ENCODE measurements at places on chromosomes 16 and 17. TPM values are rescaled to one million over a fixed set of nuclear protein-coding genes. Genes with fewer than 3 reads are reported as not detected.

- H3K4me1 ChIP-seq = peaks cover 22% of the 10 kb centered on the region
- H3K27me3 ChIP-seq = no peaks in the 10 kb centered on the region
- H3K27ac ChIP-seq = peak overlapping the region; percentile 85
- H3K36me3 ChIP-seq = no peaks in the 10 kb centered on the region
Observed at GRCh38 chr16:87945351-87946042, 5.7 kb upstream of the BANP start.

HES7 gene
- 0.06 TPM for polyA plus RNA-seq

GRCh38 chr17:36661047-36661666 is 59.8 kb downstream of the MRM1 start:
- no peak overlapping the region for H3K4me3 ChIP-seq
- no peaks in the 10 kb centered on the region for H3K36me3 ChIP-seq
- H3K27ac ChIP-seq = no peak overlapping the region
- DNase-seq = no peak

EPOP gene
- 0.22 TPM for polyA plus RNA-seq

DNA sequence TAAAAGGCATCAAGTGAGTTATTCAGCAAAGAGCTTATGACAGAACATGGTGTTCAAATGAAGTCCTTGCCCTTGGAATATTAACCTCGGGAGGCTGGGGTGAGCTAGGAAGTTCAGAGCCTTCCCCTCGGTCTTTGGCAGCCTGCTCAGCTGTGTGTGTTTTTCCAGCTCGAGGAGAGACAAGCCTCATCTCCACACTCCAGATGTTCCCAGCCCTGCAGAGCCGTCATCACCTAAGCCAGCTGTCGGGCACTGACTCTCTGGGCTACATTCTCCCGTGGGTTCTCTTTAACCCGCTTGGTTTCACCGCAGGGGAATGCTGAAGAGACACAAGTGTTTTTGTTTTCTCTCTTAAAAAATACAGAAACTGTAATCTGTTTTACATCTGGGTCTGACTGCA is 47.1 kb downstream of the IRX3 start:
- H3K36me3 ChIP-seq = no peaks in the 10 kb centered on the region
- no peak for DNase-seq

KRT24 gene
- not detected for polyA plus RNA-seq

TAOK2 gene
- polyA plus RNA-seq = 36.7 TPM

DNA sequence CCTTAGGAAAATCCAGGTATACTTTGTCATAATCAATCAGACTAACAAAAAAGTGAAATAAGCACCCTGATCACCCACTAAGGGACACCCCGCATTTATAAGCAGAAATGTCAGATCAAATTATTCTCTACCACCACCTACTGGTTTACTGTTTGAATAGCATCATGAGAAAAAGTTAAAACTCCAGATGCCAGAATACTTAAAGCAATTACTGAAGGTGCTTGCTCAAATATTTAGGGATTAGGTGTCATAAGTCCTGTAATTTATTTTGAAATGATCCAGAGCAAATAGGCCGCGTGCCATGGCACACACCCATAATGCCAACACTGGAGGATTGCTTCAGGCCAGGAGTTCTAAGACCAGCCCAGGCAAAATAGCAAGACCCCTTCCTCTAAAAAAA is 2.3 kb downstream of the TOP2A start:
- H3K27me3 ChIP-seq = no peaks in the 10 kb centered on the region
- no peak overlapping the region for H3K27ac ChIP-seq
- H3K4me1 ChIP-seq = no peaks in the 10 kb centered on the region
- no peaks in the 10 kb centered on the region for H3K36me3 ChIP-seq
- no peak overlapping the region for H3K4me3 ChIP-seq

DNA sequence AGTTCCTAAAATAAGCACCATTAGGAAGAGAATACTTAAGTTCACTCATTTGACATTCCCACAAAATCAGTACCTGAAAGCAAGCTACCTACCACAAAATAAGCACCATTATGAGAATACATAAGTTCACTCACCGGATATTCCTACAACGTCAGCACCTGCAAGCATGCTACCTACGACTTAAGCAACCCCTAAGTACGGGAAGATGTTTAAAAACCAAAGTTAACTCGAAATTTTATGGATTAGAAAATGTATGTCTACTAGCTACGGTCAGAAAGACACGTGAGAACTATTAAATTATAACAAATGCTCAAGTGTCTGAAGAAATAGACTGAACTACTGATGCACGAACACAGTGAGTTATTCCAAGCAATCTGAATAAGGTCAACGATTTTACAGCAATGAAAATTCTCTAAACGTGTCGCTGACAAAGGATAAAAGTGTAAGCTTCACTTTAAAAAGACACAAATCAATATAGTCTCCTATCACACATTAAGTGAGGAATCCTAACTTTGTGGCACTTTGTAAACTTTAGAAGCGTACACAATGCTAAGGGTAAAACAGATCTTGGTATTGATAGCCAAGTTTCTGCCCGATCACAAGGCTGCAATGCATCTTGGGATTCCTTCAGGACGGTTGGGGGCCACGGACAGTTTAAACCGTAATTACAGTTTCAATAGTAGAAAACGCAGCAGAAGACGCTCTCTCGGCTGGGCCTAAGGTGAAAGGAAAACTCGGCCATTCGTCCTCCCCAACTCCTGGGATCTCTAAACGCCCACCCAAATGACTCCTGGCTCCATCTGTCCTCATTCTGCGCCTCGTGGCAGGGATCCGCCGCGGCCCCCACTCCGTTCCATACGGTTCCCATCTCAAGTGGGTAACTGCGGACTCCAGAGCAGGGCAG is 1.3 kb downstream of the GSPT1 start:
- peak overlapping the region; percentile 100 for H3K4me3 ChIP-seq
- peak; percentile 35 for DNase-seq
- no peaks in the 10 kb centered on the region for H3K36me3 ChIP-seq
- peaks cover 17% of the 10 kb centered on the region for H3K4me1 ChIP-seq

GRCh38 chr17:38451030-38451839 is 23.0 kb downstream of the ARHGAP23 start:
- H3K27ac ChIP-seq = peak overlapping the region; percentile 77
- peak; percentile 82 for DNase-seq
- no peaks in the 10 kb centered on the region for H3K36me3 ChIP-seq

DNA sequence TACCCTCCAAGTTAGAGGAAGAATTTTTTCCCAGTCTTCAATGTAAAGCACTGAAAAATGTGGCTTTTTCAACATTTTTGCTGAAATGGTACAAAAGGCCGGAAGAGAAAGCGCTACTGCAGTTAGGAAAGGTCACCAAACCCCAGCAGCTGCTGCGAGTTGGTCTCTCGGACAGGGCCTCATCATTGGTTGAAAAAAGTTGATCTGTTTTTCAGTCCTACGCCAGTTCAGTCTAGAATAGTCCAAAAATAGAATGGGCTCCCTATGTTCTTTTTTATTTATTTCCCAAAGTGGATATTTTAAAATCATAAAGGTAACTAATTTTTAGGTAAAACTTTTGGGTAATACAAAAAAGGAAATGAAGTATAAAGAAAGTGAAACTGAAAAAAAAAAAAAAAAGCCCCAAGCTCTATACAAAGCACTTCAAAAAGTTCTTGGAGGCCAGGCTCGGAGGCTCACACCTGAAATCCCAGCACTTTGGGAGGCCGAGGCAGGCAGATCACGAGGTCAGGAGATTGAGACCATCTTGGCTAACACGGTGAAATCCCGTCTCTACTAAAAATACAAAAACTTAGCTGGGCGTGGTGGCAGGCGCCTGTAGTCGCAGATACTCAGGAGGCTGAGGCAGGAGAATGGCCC is 17.4 kb downstream of the ADAP2 start:
- no peaks in the 10 kb centered on the region for H3K4me1 ChIP-seq
- H3K4me3 ChIP-seq = no peak overlapping the region
- DNase-seq = no peak
- no peak overlapping the region for H3K27ac ChIP-seq

- DNase-seq = peak; percentile 63
- no peaks in the 10 kb centered on the region for H3K27me3 ChIP-seq
- H3K36me3 ChIP-seq = peaks cover 29% of the 10 kb centered on the region
- H3K4me1 ChIP-seq = peaks cover 14% of the 10 kb centered on the region
- no peak overlapping the region for H3K4me3 ChIP-seq
- H3K27ac ChIP-seq = peak overlapping the region; percentile 99
Observed at GRCh38 chr17:41687828-41688640, 651 bp upstream of the EIF1 start.

GRCh38 chr16:79312502-79312901 is 288.0 kb downstream of the MAF start:
- no peak overlapping the region for H3K27ac ChIP-seq
- no peak overlapping the region for H3K4me3 ChIP-seq
- no peaks in the 10 kb centered on the region for H3K36me3 ChIP-seq
- DNase-seq = no peak

DNA sequence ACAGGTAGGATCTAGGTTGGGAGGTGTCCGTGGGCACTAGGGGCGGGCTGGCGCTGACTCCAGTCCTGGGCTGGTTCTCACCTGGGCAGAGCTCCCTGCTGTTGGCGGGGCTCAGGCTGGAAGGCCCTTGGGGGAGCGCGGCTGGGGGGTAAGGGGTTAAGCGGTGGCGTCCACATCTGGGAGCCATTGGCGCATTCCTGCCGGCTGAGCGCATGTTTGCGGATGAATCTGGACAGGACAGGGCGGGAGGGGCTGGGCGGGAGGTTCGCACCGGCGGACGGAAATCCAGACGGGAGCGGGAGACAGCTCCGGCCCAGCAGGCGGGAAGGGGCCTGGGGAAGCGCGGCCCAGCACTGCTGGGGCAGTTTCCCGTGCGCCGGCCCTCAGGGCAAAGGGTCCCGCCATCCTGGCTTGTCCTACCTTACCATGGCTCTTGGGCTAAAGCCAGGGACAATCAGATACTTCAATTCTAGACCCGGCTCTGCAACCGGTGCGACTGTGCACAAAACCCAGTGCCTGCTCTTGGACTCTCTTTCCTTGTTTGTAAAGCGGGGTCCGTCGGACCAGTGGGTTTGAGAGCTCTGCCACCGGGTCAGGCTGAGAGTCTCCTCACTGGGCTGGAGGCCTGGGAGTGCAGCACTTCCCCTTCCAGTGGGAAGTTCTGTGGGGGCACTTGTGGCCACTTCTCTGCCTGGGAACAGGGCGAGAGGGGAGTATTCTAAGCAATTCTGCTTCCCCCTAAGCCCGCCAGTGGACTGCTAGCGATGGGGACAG is 7.8 kb downstream of the RARA start:
- peaks cover 63% of the 10 kb centered on the region for H3K4me1 ChIP-seq
- peak overlapping the region; percentile 52 for H3K27ac ChIP-seq
- DNase-seq = peak; percentile 81
- H3K4me3 ChIP-seq = peak overlapping the region; percentile 37
- no peaks in the 10 kb centered on the region for H3K27me3 ChIP-seq

GRCh38 chr16:68668266-68668665 is 23.2 kb downstream of the CDH3 start:
- H3K27me3 ChIP-seq = no peaks in the 10 kb centered on the region
- H3K36me3 ChIP-seq = peaks cover 2% of the 10 kb centered on the region
- no peaks in the 10 kb centered on the region for H3K4me1 ChIP-seq
- H3K4me3 ChIP-seq = no peak overlapping the region
- no peak for DNase-seq
- no peak overlapping the region for H3K27ac ChIP-seq

- H3K27ac ChIP-seq = no peak overlapping the region
- DNase-seq = peak; percentile 42
- no peak overlapping the region for H3K4me3 ChIP-seq
- H3K36me3 ChIP-seq = no peaks in the 10 kb centered on the region
Observed at GRCh38 chr16:89052890-89053724, 40.5 kb upstream of the ACSF3 start.

GRCh38 chr17:80709090-80709695 is 164.6 kb downstream of the RPTOR start:
- H3K4me1 ChIP-seq = no peaks in the 10 kb centered on the region
- no peaks in the 10 kb centered on the region for H3K36me3 ChIP-seq
- no peak overlapping the region for H3K4me3 ChIP-seq
- no peak for DNase-seq
- H3K27ac ChIP-seq = no peak overlapping the region

- H3K4me1 ChIP-seq = peaks cover 7% of the 10 kb centered on the region
- no peak overlapping the region for H3K4me3 ChIP-seq
- no peak overlapping the region for H3K27ac ChIP-seq
- H3K27me3 ChIP-seq = peaks cover 3% of the 10 kb centered on the region
- DNase-seq = no peak
- H3K36me3 ChIP-seq = no peaks in the 10 kb centered on the region
Observed at GRCh38 chr17:41647038-41647813, 22.9 kb upstream of the KRT17 start.

DNA sequence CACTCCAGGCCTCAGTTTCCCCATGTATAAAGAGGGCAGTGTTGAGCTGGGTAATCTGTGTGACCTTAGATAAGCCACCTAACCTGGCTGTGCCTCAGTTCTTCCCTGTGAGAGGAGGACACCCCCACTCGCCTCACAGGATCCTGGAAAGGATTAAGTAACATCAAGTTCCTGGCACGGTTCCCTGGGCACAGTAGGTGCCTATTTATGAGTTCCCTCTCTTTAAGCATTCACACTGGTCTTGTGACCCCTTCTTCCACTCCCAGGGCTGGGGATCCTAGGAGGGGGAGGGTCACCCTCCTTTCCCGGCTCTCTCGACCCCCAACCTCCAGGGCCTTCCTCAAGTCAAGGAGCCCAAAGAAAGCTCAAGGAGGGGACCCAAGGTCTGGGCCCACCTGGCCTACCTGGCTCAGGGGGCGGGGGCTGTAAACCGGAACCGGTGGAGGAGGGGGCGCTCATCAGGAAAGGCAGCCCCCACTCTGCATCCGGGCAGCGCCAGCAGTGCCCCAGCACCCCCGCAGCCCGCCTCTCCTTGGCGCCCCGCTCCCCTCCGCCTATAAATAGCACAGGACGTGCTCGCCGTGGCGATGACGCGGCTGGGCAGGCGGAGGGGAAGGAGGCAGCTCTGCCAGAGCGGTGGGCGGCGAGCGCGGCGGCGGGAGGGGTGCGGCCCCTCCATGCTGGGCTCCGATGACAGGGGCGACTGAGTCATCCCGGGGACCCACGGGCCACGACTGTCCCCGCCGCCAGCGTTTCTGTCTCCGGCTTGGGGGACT is 9.4 kb downstream of the RPL19 start:
- H3K4me1 ChIP-seq = no peaks in the 10 kb centered on the region
- H3K4me3 ChIP-seq = peak overlapping the region; percentile 30
- H3K27ac ChIP-seq = no peak overlapping the region
- peak; percentile 56 for DNase-seq
- H3K36me3 ChIP-seq = no peaks in the 10 kb centered on the region
- H3K27me3 ChIP-seq = peaks cover 2% of the 10 kb centered on the region

DNA sequence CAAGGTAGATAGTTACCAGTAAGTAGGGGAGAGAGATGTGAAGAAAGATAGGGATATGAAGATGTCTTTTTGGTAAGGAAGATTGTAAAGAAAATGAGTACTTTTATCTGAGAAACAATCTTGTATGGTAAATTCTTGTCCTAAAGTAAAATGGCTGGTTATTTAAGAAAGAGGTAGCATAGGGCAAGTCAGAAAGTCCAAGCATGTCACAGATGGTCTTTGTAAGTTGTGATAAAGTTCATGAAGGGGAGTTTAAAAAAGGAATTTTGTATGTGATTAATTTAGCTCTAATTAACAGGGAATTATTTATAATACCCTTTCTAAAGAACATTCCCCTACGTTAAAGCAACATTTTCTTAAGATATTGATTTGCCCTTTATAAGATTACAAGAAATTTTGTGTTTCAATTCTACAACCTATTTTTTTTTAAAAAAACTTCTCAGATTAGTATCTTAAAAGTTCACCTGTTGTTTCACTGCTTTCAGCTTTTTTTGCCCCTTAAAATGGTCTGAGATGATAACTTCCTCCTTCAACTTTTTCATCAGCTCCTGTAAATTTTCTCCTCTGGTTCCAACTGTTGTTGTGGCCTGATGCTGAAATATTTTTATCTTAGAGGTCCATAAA is 16.2 kb upstream of the CPHXL start:
- H3K4me3 ChIP-seq = no peak overlapping the region
- no peak overlapping the region for H3K27ac ChIP-seq
- no peaks in the 10 kb centered on the region for H3K27me3 ChIP-seq

- DNase-seq = no peak
- H3K27ac ChIP-seq = no peak overlapping the region
- H3K27me3 ChIP-seq = no peaks in the 10 kb centered on the region
- H3K36me3 ChIP-seq = no peaks in the 10 kb centered on the region
- no peak overlapping the region for H3K4me3 ChIP-seq
Observed at GRCh38 chr16:72987480-72987901, 60.4 kb downstream of the ZFHX3 start.

All from small intestine (tissue), 16 donors.